ENCODE measurements at places on chromosomes 11 and 22.

GRCh38 chr11:2201542-2201941 is 29.9 kb upstream of the TH start:
- DNase-seq: no peak

DNA sequence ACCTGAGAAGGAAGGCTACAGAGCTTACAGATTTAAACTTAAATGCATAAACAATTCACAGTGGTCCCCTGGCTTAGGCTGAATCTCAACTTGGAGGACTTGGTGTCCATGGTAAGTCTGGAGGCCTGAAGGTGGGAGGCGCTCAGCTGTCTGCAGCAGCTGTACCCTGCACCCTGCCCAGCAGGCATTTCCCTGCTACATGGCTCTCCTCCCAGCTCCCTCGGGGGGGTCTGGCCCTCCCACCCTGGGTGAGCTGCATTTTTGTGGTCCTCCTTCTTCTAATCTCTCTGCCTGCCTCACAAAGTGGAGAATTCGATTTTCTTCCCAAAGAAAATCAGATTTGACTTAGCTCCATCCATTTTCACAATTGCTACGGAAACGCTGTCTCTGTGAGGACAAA is 273.2 kb downstream of the KIRREL3 start:
- no peak for DNase-seq

GRCh38 chr11:124748481-124749343 is 3.3 kb downstream of the VSIG2 start:
- DNase-seq: no peak

GRCh38 chr11:114479331-114479730 is 40.1 kb downstream of the REXO2 start:
- DNase-seq: no peak

All from iPS-NIHi11 (cell line).